H4 (cell line): ENCODE measurements at places on chromosomes 1 and 21.
A peak's percentile ranks its signal among the peaks of the same experiment; 100 is the strongest.

DNA sequence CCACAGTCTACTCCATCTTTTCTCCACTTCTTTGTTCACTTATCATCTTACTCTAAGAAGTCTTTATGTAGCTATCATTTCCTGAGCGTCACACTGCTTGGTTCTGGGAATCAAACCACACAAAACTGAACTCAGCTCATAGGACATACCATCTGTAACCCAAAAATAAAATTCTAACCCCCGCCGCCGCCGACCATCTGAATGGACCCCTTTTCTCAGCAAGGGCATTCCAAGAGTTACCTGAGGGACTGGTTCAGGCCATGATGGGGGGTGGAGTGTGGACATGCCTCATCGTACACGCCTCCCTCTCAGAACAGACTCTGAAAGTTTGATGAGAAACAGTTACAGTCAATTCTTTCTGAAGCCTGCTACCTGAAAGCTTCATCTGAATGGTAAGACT, 12.6 kb upstream of the CHI3L2 start:
- no peak for DNase-seq

GRCh38 chr1:206952171-206952570, 5.9 kb upstream of the PIGR start:
- no peak for DNase-seq

DNA sequence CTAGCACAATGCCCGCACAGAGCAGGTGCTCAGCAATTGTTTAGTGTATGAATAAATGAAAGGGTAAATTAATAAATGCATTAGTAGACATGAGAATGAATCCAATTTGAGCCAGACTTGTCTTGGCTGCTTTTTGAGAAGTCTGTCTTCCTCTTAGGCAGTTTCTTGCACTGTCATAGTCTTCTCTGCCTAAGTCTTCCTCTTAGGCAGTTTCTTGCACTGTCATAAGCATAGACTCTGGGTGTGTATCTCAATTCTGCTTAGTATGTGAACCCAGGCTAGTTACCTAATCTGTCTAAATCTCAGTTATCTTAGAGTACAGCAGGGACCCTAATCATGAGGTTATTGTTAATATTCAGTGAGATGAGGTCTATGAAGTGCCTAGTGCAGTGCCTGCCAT, 27.2 kb downstream of the NHLH2 start:
- DNase-seq, result no peak

GRCh38 chr1:196732526-196732925, 42.1 kb upstream of the CFHR3 start:
- no peak for DNase-seq

DNA sequence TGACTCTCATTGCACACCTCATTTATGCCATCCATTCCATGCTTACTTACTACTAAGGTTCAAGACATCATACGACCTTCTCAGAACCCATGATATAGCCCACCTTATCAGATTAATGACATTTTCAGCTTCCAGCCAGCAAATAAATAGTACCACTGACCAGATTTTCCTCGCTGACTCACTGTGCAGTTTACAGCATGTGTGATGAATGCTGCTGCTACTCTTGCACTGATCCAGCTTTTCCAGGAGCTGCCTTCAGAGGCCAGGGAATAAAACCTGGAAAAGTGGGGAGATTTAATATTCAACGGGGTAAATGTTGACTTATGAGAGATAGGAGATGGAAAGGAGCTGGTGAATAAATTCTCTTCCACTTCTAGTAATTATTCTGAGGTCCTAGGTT, 247.1 kb downstream of the COL11A1 start:
- no peak for DNase-seq

GRCh38 chr21:23968722-23969647, 1638.3 kb downstream of the MRPL39 start:
- DNase-seq, result peak; percentile 84

- DNase-seq, result no peak
Observed at GRCh38 chr1:15958793-15959192, 17.1 kb downstream of the ZBTB17 start.

DNA sequence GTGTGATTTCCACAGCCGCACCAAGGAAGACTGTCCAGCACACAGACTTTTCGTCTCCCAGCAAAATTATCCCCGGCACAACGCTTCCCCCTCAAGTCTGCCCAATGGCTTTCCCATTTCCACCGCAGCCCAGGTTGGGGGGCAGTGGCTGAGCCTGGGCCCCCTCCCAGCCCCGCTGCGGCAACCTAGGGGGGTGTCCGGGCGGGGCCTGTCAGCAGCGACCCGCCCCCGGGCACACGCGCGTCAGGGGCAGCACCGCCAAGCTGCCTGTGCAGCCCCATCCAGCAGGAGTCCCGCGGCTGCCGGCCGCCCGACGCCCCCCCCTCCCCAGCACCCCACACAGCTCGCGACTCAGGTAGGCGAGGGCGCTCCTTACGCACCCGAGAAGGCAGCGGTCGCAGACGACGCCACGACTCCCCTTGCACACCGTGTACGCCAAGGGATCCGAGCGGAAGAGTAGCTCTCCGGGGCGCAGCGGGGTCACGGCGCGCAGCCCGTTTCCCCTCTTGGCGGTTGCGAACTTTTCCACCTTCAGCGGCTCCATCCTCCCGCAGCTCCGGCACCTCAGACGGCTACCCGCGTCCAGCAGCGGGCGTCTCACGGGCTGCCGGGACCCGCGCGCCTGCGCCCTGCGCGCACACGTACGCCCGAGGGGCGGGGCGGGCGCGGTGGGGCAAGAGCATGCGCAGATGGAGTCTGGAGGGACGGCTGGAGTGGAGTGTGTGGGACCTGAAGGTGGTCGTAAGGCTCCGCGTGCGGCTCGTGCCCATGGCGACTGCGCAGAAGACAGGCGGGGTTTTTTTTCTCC, at the start of gene SMYD3:
Gene SMYD3, minus strand, starts transcription at position 606 of the 808 bp plus-strand sequence.
- peak; percentile 57 for DNase-seq

- no peak for DNase-seq
Observed at GRCh38 chr1:93623436-93623835, 58.2 kb downstream of the BCAR3 start.

GRCh38 chr1:210571356-210572284, 242.9 kb downstream of the HHAT start:
- DNase-seq, result no peak

GRCh38 chr1:209587789-209588188, 4.3 kb downstream of the CAMK1G start:
- DNase-seq, result no peak

GRCh38 chr1:20442920-20443625, 42.9 kb downstream of the CAMK2N1 start:
- no peak for DNase-seq

DNA sequence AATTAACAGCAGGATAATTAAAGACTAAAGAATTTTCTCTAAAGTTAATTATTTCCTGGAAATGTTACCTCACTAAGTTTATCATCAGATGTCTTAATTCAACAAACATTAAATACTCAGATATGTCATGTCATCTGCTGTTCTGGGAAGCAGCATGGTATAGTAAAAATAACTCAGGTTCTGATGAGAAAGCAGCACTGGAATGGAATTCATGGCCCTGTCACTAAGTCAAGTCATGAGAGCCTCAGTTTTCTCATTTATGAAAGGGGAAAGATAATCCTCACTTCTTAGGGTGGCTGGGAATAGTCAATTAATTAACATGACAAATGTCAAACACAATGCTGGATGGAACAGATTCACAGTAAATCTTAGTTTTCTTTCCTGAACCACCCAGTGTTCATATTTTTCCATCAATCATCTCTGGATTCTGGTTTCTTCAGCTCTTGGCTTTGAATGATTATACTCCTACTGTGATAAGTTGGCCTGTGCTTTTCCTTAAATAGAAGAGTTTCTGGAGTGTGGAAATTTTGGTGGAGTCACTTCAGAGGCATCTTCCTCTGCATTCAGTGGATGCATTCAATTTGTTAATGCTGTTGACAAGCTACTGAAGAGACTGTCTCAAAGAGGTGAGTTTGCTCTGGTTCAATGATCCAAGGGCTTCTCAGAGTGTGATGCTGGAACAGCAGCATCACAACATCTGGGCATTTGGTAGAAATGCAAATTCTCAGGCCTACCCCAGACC, 319.4 kb downstream of the KCNH1 start:
- DNase-seq, result no peak

- peak; percentile 23 for DNase-seq
Observed at GRCh38 chr1:113390871-113391648, 745 bp downstream of the MAGI3 start.

- no peak for DNase-seq
Observed at GRCh38 chr1:161688946-161689345, 18.1 kb upstream of the FCRLA start.

GRCh38 chr1:236051242-236051791, 13.6 kb downstream of the NID1 start:
- DNase-seq, result no peak

- no peak for DNase-seq
Observed at GRCh38 chr1:147245129-147245528, 2.6 kb downstream of the CHD1L start.

GRCh38 chr1:226542623-226543103, 5.9 kb upstream of the STUM start:
- no peak for DNase-seq

DNA sequence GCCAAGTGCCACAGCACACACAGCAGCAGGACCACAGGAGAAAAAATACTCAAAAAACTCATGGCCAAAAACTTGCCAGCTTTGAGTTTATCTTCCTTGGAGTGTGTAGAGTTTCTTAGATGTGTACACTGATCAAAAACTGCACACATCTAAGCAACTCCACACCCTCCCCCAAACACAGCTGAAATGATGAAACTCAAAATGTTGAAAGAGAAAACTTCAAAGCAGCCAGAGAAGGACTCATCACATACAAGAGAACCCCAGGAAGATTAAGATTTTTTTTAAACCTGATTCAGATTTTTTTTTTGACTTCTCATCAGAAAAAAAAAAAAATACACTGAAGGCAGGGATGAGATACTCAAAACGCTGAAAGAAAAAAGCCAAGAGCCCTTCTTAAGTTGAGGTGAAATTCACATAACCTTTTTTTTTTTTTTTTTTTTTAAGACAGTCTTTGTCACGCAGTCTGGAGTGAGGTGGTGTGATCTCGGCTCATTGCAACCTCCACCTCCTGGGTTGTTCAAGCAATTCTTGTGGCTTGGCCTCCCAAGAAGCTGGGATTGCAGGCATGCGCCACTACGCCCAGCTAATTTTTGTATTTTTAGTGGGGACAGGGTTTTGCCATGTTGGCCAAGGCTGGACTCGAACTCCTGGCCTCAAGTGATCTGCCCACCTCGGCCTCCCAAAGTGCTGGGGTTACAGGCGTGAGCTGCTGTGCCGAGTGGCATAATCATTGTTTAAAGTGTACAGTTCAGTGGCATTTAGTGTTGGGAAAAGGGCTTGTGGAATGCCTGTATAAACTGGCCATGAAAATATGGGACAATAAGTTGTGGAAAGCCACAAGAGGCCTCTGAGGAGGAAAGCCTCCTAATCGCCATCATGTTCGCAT, 20.9 kb upstream of the PDXK start:
- no peak for DNase-seq

DNA sequence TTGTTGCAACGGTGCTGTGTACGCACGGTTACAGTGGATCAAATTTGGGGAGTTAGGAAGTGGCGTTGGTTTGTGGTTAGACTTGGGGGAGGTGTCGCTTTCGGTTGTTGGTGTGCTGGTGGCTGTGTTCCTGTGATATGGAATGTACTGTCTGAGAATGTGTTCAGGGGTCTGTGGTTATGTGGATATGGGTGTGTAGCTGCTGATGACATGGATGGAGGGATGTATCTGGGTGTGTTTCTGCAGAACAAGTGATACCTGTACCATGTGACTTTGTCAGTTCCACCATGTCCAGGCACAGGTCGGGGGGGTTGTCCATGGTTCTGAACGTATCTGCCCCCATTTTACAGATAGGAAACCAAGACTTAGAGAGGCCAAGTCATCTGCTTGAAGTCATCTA, 22.7 kb downstream of the PAX7 start:
- no peak for DNase-seq

DNA sequence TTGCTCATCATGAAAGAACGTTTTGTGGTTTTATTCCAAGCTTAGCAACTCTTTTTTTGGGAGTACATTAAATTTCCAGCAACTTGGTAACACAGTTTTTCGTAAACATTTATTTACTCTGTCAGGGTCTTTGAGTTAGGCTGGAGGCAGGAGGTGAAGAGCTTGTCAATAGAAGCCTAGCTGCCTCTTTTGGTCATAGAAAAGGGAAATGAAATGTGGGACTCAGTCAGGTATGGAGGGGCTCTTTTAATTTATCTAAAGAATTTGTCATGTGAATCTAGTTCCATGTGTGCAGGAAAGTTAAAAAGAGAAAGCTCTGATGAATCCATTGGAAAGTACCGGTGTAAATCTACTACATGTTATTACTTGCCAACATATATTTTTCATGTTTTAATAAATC, 45.9 kb upstream of the PRMT6 start:
- DNase-seq, result no peak

- no peak for DNase-seq
Observed at GRCh38 chr1:167705250-167705649, 16.5 kb upstream of the MPZL1 start.

DNA sequence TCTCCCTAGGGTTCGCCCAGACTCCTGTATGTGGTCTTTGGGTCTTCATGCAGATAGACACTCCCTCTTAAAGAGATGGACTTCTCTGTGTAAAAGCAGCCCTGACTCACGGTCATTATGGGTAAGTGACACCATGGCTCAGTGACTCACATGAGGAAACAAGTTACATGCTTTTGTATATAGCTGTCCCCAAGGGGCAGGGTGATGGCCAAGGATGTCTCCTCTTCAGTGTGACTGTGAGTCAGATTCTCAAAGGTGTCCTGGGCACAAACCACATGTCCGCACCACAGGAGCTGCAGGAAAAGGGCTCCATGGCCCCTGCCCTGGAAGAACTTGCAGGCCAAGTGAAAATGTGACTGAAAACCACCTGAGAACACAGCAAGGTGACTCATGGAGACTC, 380.4 kb downstream of the NPHP4 start:
- peak; percentile 53 for DNase-seq

DNA sequence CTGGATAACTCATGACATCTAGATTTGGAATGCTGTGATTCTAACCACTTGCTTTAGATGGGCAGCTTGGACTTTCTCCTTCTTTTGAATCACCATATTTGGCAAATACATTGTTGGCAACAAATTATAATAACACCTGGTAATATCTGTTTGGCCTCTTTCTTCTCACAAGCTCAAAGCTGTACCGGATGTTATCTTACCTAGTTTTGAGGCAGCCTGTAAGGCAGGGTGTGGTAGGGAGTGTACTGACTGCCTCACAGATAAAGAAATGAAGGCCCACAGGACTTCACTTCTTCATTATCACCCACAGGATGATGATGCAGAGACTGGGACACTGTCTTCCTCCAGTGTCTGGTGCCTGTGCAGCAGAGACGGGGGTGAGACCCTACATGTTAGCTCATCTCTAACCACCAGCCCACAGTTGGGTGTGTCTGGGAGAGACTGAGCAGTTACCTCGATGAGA, 28.5 kb downstream of the TUFT1 start:
- no peak for DNase-seq
